ENCODE measurements at places on chromosomes 5 and 9.

DNA sequence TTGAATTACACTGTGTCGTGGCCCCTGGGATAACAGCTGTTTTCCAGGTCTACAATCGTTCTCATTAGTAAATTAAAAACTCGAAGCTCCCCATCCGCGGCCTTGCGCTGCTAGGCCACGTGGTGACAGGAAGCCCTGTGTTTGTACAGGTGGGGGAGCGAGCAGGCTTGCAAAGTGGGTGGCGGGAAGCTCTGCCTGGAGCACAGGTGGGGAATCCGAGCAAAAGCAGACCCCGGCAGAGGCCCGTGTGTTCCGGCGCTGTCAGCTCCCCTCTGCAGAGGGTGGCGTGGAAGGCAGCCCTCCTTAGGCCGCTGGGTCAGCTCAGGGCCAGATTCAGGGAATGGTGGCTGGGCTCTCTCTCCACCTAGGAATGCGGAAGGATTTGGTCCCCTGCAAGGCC is 59.5 kb upstream of the ERCC6L2 start:
- DNase-seq: no peak

DNA sequence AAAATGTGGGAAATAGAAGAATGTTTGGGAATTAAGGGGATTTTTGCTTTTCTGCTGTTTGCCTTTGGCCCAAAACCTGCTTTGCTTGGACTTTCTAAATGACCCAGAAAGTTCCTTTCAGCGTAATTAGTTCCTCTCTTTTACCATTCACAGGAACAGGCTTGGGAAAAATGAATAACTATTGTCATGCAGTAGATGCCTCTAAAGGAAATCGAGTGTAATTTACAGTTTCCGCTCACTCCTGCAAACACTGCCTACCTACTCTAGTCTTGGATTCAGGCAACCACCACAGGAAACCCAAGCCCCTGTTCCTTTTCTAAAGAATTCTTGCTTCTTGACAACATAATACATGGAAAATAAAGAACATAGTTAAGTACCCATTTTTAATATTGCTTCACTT is 25.0 kb downstream of the TTC23L start:
- no peak for DNase-seq

DNA sequence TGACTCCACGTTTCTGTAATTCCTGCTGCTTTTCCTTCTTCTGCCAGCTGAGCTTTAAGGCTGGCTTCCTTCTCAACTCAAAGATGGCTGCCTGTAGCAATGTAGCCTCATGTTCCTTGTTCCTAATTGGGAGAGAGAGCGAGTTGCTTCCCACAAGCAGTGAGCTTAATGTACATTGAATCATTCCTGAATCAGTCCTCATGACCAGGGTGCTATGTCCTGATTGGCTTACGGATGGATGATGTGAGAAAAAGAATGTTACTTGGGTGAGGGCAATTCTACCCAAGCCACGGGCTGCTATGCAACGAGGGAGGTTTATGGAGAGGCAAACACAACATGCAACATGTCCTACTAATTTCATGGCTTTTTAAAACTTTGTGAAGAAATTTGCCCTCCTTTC is 356.2 kb downstream of the RASEF start:
- no peak for DNase-seq

DNA sequence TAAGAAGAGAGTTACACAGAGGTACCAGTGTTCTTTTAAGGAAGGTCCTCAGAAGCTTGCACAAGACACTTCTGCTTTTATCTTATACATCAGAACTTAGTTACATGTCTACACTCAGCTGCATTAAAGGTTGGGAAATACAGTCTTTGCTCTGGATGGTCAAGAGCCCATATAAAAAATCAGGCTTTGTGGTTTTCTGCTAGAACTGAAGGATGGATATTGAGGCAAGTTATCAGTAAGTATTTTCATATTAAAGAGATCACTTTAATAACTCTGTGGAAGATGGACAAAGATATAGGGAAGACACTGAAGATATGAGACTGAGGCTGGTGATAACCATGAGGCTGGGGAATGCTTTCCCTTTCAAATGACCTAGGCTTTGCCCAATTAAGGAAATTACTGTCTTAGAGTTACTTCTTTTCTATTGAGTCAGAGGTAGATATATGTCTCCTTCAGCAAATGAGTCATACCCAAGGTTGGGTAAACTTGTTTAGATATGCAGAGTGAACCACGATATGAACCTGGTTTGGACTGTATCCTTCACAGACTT is 87.0 kb upstream of the TNC start:
- DNase-seq: no peak

DNA sequence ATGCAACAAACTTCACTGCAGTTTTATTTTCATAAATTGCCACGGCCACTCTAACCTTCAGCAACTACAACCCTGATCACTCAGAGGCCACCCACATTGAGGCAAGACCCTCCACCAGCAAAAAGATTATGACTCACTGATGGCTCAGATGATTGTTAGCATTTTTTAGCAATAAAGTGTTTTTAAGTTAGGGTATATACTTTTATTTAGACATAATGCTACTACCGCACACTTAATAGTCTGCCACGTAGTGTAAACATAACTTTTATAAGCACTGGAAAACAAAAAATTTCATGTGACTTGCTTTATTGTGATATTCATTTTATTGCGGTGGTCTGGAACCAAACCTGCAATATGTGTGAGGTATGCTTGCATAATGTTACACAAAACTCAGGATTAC is 257.9 kb downstream of the ZSWIM6 start:
- no peak for DNase-seq

DNA sequence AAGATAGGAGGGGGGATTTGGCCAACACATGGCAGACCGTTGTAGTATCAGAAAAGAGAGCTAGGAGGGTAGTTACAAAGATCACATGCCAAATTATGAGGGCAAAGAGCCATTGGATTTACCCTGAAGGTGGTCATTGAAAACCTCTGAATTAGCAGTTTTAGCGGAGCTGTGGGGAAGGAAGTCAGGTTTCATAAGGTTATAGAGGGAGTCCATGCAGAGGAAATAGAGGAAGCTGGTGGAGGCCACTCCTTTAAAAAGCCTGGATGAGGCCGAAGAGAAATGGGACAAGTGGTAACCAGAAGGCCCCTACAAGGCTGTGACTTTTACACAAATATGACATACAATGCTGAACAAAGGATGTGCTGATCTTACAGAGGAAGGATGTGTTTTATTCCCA is 13.2 kb downstream of the DOCK8 start:
- DNase-seq: no peak

All from occipital lobe (tissue), 3 donors.